NCI-H82 (cell line): ENCODE measurements at places on chromosomes 2 and 18.
A peak's percentile ranks its signal among the peaks of the same experiment; 100 is the strongest.

DNA sequence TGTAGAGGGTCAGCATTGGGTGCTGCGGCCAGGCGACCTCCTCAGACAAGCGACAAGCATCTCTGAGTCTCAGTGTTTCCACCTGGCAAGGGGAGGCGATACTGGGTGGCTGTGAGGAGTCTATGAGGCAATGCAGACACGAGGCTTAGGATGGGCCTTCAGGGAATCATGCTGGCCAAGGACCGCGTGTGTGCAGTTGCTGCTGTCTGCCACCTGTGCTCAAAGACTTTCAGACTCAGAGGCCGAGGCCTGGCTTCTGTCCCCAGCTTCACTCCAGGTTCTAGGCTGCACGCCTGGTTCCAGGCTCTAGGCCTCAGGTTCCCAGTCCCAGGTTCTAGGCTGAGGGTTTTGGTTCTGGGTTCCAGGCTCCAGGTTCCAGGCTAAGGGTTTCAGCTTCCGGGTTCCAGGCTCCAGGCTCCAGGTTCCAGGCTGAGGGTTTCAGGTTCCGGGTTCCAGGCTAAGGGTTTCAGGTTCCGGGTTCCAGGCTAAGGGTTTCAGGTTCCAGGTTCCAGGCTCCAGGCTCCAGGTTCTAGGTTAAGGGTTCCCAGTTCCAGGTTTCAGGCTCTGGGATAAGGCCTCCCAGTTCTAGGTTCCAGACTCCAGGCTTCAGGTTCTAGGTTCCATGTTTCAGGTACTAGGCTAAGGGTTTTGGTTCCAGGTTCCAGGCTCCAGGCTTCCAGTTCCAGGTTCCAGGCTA is 14.8 kb downstream of the LRRFIP1 start:
- no peak for DNase-seq

DNA sequence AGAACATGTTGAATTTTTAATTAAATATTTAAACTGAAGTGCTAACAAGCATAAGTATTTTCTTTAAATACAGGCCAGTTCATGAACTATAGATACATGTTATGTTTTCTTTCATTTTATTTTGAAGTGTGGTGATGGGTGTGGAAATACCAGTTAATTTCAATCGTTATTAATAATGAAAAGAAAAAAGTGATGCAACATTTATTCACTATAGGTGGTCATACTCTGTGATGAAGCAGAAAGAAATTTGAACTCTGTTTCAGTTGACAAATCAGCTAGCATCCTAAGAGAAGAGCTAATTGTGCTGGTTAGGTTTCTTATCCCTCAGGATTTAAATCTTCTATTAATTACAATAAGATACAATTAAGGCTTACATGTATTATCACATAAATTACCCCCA is 795.1 kb upstream of the DDX18 start:
- DNase-seq: no peak

DNA sequence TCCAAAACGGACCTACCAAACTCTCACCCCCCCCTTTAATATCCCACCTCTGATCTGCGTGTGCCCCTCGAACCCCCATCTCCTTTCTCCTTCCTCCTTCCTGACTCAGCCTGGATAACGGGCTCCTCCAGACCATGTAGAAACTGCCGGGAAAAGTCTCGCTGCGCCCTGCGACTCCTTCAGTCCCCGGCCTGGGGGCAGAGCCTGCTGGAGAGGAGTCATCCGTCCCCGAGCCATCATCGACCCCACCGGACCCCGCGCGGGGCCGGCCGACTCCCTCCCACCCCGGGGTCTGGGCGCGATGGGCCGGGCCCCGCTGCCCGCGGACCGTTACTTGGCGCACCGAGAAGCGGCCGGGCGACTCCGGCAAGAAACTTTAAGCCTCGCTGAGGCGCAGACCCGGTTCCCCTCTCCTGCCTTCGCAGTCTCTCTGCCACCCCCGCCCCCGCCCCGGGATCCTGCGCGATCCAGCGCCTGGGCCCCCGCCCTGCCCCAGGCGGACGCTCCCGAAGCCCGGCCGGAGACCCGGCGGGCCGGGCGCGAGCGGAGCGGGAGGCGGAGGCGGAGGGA is 3.4 kb downstream of the ZEB2 start:
- peak; percentile 62 for DNase-seq

DNA sequence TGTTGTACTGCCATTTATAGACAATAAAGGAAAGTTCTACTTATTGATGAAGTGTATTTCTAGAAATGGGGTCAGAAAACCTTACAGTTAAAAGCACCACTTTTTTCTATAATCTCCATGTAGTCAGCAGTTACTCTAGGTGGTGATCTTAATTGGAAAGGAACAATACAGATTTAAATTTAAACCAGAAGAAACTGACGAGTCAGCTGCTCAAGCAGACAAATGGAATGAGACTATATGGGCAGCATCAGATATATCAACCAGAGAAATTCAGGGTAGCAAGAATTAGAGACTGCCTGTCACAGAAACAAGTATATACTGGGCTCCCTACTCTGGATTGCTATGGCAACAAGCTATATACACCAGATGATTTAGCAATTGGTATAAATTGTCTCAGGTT is 99.6 kb upstream of the SCG2 start:
- no peak for DNase-seq

DNA sequence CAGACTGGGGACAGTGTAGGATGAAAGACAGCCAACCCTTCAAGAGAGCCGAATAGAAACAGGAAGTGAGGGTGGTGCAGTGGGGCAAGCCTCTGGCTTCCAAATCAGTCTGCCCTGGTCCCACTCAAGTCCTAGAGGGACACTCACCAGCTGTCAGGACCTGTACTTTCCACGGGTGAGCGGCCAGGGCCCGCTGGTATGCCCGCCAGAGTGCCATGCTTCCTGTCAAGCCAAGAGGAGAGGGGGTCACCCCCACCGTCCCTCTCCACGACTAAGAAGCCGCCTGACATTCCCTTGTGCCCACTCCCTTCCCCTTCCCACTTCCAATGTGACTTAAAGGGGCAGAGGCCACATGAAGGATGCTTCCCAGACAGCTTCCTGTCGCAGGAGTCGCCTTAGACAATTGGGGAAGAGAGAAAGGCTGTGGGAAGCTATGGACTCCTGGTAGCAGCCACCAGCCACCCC is 564 bp downstream of the MPV17 start:
- DNase-seq: peak; percentile 55

DNA sequence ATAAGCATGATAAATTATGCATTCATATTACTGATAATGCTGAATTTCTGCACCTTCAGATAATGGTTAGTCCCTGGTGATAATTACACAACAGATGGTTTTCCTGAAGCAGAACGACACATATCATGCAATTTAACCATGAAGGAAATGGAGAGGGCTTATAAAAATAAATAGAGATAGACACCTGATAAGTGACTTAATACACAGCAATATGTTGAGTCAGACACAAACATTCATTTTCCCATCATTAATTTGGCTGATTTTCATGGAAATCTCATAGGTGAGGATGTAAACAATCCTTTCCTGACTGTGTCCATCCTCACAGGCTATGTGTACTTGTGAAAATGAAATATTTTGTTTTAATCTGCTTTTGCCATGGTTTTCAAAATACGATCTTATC is 36.9 kb upstream of the DSEL start:
- DNase-seq: no peak

- DNase-seq: no peak
Measured at GRCh38 chr18:36578871-36579710, 249.7 kb downstream of the TPGS2 start.

GRCh38 chr2:16487686-16488085 is 177.9 kb downstream of the CYRIA start:
- DNase-seq: peak; percentile 66

- no peak for DNase-seq
Measured at GRCh38 chr2:141497272-141497671, 633.5 kb downstream of the LRP1B start.

GRCh38 chr2:156476850-156477206 is 40.6 kb downstream of the GPD2 start:
- DNase-seq: no peak

GRCh38 chr2:10762651-10763460 is 41.4 kb downstream of the ATP6V1C2 start:
- DNase-seq: no peak

GRCh38 chr2:120661551-120661950 is 74.1 kb upstream of the GLI2 start:
- peak; percentile 83 for DNase-seq

GRCh38 chr2:171791361-171791760 is 102.7 kb downstream of the SLC25A12 start:
- DNase-seq: no peak

GRCh38 chr18:10308154-10308553 is 146.3 kb upstream of the APCDD1 start:
- no peak for DNase-seq
